Stimulated activated CD4-positive, alpha-beta T cell treated with anti-CD3 and anti-CD28 coated beads, Interleukin-2, amount 100 ng/mL, for 48 hours (primary cell): ENCODE measurements at places on chromosomes 12 and 14.
A peak's percentile ranks its signal among the peaks of the same experiment; 100 is the strongest.

DNA sequence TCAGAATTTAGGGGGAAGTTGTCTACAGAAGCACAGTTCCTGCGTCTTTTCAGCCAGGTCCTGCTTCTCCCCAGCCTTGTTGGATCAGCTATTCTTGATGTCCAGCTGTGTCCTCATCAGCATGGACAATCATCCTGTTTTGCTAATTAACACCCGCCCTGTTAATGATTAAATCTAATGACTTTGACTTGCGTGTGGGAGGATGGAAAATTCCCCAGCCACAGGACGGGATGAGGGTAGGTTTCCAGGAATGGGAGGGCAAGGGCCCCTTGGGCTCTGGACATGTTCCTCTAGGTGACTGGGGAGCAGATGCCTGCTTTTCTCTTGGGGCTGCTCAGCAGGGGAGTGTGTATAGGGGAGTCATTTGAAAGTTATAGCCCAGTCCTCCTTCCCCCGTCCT lies 5.3 kb upstream of the PPP1R1A start:
- no peak for DNase-seq

GRCh38 chr14:104009297-104009696 lies 67.0 kb upstream of the RD3L start:
- DNase-seq: no peak

GRCh38 chr14:78018283-78018682 lies 151.9 kb upstream of the NRXN3 start:
- DNase-seq: no peak

DNA sequence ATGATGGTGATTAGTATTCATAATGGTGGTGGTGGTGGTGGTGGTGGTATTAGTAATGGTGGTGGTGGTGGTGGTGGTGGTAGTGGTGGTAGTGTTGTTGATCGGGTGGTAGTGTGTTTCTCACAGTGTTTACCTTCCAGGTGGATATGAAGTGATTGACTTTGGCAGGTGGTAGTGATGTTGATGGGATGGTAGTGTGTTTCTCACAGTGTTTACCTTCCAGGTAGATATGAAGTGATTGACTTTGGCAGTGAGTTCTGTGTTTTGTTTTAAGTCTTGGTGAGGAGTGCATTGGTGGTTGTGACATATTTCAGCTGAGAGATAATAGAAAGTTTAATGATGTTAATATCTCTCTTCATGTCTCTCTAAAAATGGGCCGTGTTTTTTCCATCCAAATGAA lies 189.4 kb downstream of the TMTC2 start:
- DNase-seq: no peak

DNA sequence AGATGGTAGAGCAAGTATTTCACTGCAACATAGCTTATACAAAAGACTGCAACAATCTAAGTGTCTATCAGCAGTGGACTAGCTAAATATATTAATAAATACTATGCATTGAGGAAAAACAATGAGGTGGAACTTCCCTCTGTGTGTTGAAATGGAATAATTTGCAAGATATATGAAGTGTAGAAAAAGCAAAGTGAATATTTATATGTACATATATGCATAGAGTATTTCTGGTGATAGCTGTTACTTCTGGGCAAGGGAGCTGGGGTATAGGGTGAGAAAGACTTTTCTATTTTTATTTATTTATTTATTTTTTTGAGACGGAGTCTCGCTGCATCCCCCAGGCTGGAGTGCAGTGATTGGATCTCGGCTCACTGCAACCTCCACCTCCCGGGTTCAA lies 33.9 kb downstream of the DNAL1 start:
- DNase-seq: no peak

DNA sequence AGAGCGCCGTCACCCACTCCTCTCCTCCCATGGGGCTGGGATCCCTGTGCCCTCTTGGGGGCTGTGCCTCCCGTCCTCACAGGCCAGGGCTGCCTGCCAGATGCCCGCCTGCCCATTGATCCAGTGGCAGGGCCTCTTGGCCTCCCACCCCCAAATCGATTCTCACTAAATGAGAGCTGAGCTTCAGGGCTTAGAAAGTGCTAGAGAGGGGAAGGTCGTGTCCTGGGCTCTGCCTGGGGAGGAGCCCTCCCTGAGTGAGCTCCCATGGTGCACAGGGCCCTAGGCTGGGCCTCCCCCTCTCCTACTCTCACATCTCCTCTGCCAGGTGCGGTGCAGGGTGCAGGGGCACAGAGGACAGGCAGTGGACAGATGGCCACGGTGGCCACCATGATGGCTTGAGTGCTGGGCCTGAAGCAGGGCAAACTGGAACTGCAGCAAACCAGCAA lies 9.2 kb downstream of the BEGAIN start:
- DNase-seq: no peak

DNA sequence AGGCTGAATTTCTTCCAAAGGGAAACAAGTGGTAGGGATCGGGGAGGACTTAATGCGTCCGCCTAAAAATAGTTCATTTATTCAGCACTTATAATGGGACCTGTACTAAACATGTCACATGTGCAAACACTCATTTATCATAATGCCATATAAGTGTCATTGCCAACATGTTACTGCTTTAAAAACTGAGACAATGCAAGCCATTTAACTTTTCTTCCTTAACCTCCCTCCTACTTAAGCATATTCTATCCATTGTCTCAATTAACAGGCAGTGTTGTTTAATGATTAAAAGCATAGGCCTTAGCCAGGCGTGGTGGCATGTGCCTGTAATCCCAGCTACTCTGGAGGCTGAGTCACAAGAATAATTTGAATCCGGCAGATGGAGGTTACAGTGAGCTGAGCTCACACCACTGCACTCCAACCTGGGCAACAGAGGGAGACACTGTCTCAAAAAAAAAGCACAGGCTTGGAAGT lies 13.5 kb upstream of the SCFD1 start:
- no peak for DNase-seq

- peak; percentile 23 for DNase-seq
Observed at GRCh38 chr14:59463787-59464485, 1.2 kb downstream of the GPR135 start.

GRCh38 chr12:89250213-89250612 lies 102.1 kb downstream of the DUSP6 start:
- DNase-seq: no peak

- no peak for DNase-seq
Observed at GRCh38 chr12:49491823-49492222, 47.0 kb upstream of the KCNH3 start.

- DNase-seq: no peak
Observed at GRCh38 chr14:105325716-105326567, 11.4 kb downstream of the PACS2 start.

DNA sequence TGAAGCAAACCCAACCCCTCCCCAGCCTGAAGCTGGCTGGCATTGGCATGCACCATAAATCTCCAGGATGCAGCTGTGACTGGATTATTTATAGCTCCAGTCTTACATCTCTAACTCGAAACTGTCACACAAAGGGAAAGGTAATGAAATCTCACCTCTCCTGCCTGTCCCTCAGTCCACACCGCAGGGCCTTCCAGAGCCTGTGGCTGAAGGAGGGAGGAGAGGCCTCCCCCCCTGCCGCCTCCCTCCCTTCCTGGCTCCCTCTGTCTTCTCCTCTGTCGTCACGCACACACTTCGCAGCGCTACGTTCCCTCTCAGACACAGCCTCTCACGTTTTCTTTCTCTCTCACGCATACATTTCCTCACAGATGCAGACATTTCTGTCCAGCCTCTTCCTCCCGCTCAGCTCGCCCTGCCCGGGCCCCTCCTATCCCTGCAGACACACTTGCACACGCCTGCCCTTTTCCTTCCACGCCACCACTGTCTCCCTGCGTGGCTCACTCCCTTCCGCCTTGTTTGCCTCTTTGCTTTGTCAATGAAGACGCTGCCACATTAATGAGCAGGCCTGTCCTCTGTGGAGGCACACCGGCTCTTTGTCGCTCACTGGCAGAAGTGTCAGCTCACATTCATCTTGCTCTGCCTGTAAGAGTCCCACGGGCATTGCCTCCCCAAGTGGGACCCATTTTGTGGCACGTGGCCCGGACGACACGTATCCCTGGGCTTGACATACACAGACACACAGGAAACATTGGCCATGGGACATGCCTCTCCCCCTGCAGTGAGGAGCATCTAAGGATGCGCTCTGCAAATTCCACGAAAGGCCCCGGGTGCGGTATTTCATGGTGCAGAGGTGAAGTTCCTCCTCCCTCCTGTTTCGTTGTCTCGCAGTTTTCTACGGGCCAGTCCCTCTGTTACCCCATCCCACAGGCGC lies 27.9 kb downstream of the IRF2BPL start:
- no peak for DNase-seq

GRCh38 chr12:93912086-93912733 lies 235.0 kb downstream of the CRADD start:
- DNase-seq: no peak

DNA sequence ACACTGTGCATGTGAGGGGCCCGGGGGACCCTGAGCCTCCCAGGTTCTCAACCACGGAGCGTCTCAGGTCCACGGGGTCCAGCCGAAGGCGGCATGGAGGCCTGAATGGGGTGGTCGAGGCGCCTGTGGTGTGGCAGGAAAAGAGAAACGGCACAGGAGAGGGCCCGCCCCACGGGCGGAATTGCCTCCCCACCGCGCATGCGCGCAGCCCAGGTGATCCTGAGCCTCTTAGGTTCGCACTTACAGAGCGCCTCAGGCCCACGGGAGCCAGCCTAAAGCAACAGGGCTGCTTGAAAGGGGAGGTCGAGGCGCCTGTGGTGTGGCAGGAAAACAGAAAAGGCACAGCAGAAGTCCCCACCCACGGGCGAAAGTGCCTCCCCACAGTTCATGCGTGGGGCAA lies 311.0 kb downstream of the ALG10 start:
- no peak for DNase-seq

- DNase-seq: no peak
Observed at GRCh38 chr12:123140676-123141614, 9.9 kb downstream of the PITPNM2 start.

DNA sequence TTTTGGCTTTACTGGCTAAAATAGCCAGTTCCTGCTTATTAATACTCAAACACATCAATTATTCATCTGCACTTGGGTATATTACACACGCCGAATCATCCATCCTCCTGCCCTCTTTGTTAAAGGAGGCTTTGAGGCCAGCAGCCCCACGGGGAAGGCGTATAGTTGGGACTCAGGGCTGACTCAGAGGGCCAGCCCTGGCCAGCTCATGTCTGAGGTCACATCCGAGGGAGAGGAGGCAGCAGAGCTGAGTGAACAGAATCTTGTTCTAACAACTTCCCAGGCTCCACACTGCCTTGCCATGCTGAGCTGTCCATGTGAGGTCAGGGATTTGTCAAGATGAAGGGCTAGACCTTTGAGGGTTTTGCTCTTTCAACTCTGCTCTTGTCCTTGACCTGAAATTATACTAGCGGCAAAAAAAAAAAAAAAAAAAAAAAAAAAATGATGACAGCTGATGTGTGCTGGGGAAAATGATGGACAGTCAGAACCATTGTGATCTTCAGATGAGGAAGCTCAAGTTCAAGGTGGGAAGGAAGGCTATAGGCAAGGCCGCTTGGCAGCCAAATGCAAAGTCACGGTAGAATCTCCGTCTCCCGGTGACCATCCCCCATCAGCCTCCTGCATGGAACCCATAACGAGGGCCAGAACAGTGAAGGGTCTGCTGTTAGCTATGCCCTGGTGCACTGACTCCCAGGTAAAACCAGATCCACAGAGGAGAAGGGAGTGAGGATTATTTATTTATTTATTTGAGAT lies 12.5 kb upstream of the MARK3 start:
- peak; percentile 18 for DNase-seq

GRCh38 chr12:9098115-9098452 lies 17.6 kb downstream of the A2M start:
- DNase-seq: no peak
